ENCODE measurements at places on chromosomes 1 and 21. TPM values are rescaled to one million over a fixed set of nuclear protein-coding genes. Genes with fewer than 3 reads are reported as not detected.
A peak's percentile ranks its signal among the peaks of the same experiment; 100 is the strongest.

GRCh38 chr1:92728697-92729096 is 56.2 kb downstream of the EVI5 start:
- DNase-seq = no peak
- H3K4me3 ChIP-seq = no peak overlapping the region
- no peaks in the 10 kb centered on the region for H3K27me3 ChIP-seq
- H3K4me1 ChIP-seq = no peaks in the 10 kb centered on the region
- H3K36me3 ChIP-seq = no peaks in the 10 kb centered on the region
- H3K27ac ChIP-seq = no peak overlapping the region

GRCh38 chr1:234134878-234135277 is 230.4 kb downstream of the SLC35F3 start:
- H3K4me1 ChIP-seq = no peaks in the 10 kb centered on the region
- peaks cover 1% of the 10 kb centered on the region for H3K27me3 ChIP-seq
- no peak overlapping the region for H3K4me3 ChIP-seq

GRCh38 chr1:67558449-67559193 is 126.4 kb upstream of the GADD45A start:
- no peak overlapping the region for H3K4me3 ChIP-seq
- H3K27ac ChIP-seq = peak overlapping the region; percentile 29
- DNase-seq = no peak
- no peaks in the 10 kb centered on the region for H3K27me3 ChIP-seq
- H3K4me1 ChIP-seq = peaks cover 31% of the 10 kb centered on the region
- H3K36me3 ChIP-seq = no peaks in the 10 kb centered on the region

The GPN2 gene
- 31.2 TPM for total RNA-seq

GRCh38 chr1:207745285-207745684 is 6.6 kb upstream of the CD46 start:
- H3K4me3 ChIP-seq = no peak overlapping the region
- no peaks in the 10 kb centered on the region for H3K36me3 ChIP-seq
- H3K27ac ChIP-seq = no peak overlapping the region
- no peak for DNase-seq

DNA sequence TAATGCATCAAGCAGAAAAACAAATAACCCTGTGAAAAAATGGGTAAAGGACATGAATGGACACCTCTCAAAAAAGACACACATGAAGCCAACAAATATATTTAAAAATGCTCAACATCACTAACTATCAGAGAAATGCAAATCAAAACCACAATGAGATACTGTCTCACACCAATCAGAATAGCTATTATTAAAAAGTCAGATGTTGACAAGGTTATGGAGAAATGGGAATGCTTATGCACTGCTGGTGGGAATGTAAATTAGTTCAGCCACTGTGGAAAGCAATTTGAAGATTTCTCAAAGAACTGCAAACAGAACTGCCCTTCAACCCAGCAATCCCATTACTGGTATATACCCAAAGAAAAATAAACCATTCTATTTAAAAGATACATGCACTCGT is 86.6 kb upstream of the TNFSF4 start:
- H3K4me3 ChIP-seq = no peak overlapping the region
- H3K4me1 ChIP-seq = no peaks in the 10 kb centered on the region
- no peaks in the 10 kb centered on the region for H3K27me3 ChIP-seq
- no peaks in the 10 kb centered on the region for H3K36me3 ChIP-seq
- DNase-seq = no peak
- no peak overlapping the region for H3K27ac ChIP-seq

The ACTA1 gene
- 5.1 TPM for total RNA-seq

GRCh38 chr1:87513966-87514660 is 185.4 kb downstream of the LMO4 start:
- H3K4me3 ChIP-seq = no peak overlapping the region
- peaks cover 6% of the 10 kb centered on the region for H3K4me1 ChIP-seq
- H3K36me3 ChIP-seq = no peaks in the 10 kb centered on the region
- no peak for DNase-seq

The UBL4B gene
- not detected for total RNA-seq

Data from Caco-2 (cell line).